ENCODE measurements at places on chromosomes 5 and 9.

- no peak for DNase-seq
Measured at GRCh38 chr9:79980432-79980831, 408.7 kb downstream of the TLE4 start.

GRCh38 chr5:177124486-177124991 is 9.0 kb upstream of the NSD1 start:
- DNase-seq = no peak

- DNase-seq = no peak
Measured at GRCh38 chr9:135705376-135705775, 3.4 kb downstream of the KCNT1 start.

- DNase-seq = peak; percentile 41
Measured at GRCh38 chr5:126869005-126869451, 92.1 kb downstream of the LMNB1 start.

- DNase-seq = no peak
Measured at GRCh38 chr5:142915813-142916424, 145.7 kb downstream of the ARHGAP26 start.

GRCh38 chr9:71909887-71910649 is 925 bp downstream of the ABHD17B start:
- peak; percentile 18 for DNase-seq

DNA sequence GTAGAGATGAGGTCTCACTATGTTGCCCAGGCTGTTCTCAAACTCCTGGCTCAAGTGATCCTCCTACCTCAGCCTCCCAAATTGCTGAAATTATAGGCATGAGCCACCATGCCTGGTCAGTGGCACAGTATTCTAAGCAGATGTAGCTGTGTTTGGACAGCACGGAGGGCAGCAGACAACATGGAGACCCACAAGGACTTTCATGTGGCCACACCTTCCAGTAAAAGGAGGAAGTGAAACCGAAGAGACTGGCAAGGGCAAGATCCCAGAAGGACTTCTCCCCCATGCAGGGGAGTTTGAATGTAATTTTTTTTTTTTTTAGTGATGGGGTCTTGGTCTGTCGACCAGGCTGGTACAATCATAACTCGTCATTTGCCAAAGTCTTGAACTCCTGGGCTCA is 172.2 kb downstream of the TRPM3 start:
- no peak for DNase-seq

DNA sequence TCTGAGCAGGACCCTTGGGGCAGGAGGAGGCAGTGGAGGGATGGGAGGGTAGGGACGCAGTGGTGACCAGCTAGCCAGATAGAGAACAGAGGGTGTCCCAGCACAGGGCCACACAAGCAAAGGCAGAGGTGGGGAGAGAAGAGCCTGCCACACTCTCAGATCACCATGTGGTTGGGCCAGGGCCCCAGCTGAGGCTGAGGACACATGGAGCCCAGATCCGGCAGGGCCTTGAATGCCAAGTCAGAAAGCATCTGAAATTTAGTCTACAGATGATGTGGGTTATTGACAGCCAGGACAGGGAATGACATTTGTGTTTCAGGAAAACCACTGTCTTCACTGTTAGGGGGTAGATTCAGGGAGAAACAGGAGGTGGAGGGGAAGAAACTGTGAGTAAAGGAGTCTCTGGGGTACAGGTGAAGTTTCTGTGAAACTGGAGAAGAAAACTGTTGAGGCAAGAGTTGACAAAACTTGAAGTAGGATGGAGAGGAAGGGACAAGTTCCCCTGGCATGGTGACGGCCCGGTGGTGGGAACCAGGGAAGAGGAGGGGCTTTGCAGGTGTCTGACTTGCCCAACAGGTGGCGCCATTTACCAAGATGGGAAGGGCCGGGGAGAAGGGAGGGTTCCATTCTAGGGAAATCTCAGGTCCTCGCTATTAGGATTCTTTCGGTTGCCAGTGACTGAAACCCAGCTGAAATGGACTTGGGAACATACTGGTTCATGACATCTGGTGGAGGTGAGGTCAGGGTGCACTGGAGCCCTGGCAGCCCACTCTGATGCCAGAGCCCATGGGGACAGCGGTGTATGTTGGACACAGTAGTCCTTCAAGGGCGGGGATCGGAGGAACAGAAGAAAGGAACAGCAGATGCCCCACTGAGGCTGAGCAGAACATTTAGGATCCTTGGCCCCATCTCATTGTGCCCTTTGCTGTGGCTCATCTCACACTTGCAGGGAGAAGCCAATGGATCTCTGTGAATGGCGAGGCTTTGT is 100.1 kb downstream of the KCNIP1 start:
- DNase-seq = no peak

GRCh38 chr9:93945400-93946337 is 9.5 kb downstream of the BARX1 start:
- no peak for DNase-seq

- no peak for DNase-seq
Measured at GRCh38 chr5:178426326-178427130, 163.7 kb downstream of the COL23A1 start.

GRCh38 chr5:169869066-169869465 is 111.2 kb downstream of the INSYN2B start:
- DNase-seq = no peak

GRCh38 chr5:159409801-159410200 is 79.5 kb upstream of the IL12B start:
- DNase-seq = no peak

DNA sequence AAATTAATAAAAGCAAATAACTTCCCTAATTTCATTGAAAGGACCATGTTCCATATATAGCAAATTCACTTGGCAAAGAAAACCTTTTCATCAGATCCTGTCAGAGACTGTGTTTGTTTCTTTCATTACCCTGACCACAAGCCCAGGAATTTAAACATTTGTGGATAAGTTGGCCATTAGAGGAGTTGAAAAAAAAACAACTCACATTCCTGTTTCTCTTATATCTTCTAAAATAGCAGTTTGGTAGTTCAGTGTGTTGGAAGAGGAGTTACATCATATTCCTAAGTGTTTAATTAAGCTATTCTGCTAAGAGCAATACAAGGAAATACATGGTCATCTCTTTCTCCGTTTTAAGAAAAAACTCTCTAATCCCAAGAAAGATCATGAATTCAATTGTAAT is 505.6 kb downstream of the TLE1 start:
- no peak for DNase-seq

DNA sequence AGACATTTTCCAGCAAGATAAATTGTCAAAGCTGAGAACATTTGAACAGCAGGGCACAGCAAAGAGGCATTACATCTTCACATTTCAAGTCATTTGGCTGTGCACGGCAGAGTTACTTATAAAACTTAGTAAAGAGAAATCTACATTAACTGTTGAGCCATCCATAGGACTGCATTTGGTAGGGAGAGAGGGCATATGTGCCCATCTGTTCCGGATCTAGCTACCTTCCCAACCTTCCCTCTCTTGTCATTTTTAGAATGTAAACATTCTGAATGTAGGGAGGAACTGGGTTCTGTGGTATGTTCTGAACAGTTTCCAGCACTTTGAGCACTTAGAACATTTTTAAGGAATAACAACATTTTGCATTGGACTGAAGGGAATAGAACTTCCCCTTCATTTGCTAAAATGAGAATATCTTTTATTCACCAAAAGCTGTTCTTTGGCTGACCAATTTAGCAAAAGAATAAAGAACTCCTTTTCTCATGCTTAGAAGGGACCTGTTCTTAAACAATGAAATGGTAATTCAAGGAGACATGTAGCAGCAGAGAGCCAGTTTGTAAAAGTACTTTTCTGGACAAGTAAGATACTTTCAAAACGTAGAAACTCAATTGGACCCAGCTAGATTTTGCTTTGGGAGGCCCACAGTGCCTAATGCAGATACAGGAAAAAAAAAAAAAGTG is 104.4 kb downstream of the CETN3 start:
- DNase-seq = no peak

DNA sequence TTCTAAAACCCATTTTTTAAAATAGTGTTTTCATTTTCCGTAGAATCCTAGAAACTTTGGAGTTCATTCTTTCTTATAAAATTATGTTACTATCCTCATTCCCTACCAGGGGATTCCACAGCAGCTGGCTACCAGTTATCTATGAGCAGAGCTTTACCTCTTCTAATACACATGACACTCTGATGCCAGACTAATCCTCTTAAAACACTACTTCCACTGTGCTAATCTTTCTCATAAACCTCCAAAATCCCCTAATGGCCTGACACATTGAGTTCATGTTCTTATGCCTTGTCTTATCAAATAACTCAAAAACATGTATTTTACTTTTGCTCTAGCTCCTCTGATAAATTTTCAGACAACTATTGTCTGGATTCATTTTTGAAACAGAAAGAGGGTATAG is 633.6 kb upstream of the FTMT start:
- DNase-seq = no peak

DNA sequence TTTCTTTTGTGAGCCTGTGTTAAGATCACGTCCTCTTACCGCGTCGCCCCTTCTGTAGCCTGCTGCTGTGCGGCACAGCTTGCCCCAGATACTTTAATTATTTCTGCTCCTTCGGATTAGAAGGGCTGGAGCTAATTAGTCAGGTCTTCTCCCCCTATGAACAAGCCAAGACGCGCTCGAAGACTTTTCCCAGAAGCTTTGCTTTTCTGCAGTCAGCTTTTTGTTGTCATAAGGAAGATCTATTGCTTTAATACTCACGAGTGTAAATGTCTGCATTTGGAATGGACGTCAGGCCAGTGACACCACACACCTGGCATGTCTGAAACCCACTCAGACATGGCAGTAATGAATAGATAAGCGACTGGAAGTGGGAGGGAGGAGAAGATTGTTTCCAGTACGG is 37.0 kb downstream of the PRUNE2 start:
- DNase-seq = peak; percentile 22

DNA sequence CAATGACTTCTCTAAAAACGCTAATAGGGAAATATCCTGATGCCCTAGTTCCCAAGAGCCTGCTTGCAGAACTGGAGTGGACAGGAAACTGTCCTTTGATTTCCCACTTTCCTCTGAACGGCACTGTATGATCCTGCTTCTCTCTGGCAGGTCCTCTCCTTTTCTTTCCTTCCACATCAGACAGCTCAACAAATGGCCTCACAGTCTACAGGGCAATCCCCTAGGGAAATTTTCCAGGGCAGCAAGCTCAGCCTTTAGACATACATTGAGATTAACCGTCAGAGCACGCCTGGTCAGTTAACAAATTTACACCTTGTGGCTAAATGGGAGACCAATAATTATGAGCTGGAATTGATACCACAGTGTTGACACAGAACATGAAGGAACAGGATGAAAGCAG is 164.9 kb downstream of the SLC24A2 start:
- no peak for DNase-seq

GRCh38 chr5:59193616-59194319 is 610.9 kb downstream of the RAB3C start:
- peak; percentile 91 for DNase-seq

GRCh38 chr9:31394015-31394473 is 990.4 kb upstream of the ACO1 start:
- no peak for DNase-seq

DNA sequence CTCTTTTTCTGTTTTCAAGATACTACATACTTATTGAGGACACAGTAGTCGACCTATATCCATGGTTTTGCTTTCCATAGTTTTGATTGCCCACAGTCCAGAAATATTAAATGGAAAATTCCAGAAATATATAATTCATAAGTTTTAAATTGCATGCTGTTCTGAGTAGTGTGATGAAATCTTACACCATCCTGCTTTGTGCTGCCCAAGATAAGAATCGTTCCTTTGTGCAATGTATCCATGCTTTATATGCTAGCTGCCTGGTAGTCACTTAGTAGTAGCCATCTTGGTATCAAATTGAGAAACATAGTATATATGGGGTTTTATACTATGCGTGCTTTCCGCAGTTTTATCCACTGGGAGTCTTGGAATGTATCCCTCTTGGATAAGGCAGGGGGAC is 59.0 kb downstream of the CWC27 start:
- DNase-seq = no peak

DNA sequence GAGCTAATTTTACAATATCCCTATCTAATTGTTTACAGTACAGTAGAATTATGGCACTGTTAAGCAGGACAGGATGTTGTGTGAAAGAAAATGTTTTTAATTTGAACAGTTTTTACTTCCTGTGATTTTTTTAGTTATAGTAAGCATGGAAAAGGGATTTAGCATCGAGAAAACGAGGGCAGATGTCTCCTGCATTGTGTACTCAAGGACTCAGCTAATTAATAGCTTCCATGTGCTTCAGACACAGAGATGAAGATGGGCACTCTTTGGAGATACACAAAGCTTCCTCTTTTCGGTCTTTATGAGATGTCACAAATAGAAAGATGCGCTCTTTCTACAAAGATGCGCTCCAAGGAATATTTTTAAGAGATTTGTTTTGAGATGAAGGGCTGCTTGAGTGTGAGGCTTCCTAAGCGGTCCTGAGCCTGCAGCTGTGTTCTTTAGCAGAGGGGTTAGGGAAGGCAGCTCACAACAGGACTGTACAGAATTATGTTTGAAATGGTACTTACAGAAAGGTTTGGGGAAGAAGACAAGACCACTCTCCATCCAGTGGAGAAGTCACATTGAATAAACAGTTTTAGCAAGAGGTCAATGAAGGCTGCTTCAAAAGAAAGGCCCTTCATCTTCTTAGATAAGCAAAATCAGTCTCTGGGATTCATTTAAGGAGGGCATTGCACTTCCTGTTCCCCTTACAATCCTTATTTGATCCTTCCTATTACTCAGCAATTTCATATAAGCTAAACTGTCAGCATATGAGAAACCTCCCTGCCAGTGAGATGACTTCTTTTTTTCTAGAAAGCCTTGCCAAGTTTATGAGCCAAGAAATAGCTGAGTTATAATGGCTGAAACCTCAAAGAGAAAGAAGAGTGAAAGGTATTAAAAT is 311.5 kb downstream of the EFNA5 start:
- peak; percentile 42 for DNase-seq

GRCh38 chr9:111298731-111299598 is 31.1 kb downstream of the OR2K2 start:
- DNase-seq = peak; percentile 77

- no peak for DNase-seq
Measured at GRCh38 chr9:134071149-134071548, 3.3 kb upstream of the BRD3 start.

DNA sequence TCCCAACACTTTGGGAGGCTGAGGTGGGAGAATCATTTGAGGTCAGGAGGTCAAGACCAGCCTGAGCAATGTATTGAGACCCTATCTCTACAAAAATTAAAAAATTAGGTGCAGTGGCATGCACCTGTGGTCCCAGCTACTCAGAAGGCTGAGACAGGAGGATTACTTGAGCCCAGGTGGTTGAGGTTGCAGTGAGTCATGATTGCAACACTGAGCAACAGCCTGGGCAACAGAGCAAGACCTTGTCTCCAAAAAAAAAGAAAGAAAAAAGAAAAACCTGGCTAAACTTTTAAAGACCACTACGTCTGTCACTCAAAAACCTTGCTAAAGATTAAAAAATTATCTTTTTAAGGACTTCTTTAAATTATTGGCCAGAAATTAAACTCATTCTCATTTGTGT is 59.8 kb upstream of the ABCA1 start:
- DNase-seq = no peak

- peak; percentile 56 for DNase-seq
Measured at GRCh38 chr5:110757118-110757729, 18.4 kb downstream of the SLC25A46 start.
